T-helper 2 cell treated with Interferon-gamma antibody and Interleukin-4, amounts not matched to agents 100 ng/mL and 5 ng/mL, for 36 hours (primary cell): ENCODE measurements at places on chromosomes 12 and 14. TPM values are rescaled to one million over a fixed set of nuclear protein-coding genes. Genes with fewer than 3 reads are reported as not detected.

Gene OVCH1
- total RNA-seq = not detected in 2 replicates

Gene KLRC4
- total RNA-seq = not detected in 2 replicates

Gene SPIC
- total RNA-seq = not detected in 2 replicates

Gene SYNDIG1L
- not detected in 2 replicates for total RNA-seq

Gene MRPL42
- 67.2 and 68.9 TPM in 2 replicates for total RNA-seq

Gene SLC7A7
- not detected in 2 replicates for total RNA-seq

Gene SLC22A17
- total RNA-seq = 1.4 and 2.0 TPM in 2 replicates

Gene PLCZ1
- total RNA-seq = not detected in 2 replicates

Gene TAC3
- not detected in 2 replicates for total RNA-seq

Gene TMPRSS12
- total RNA-seq = not detected in 2 replicates

Gene CAPRIN2
- total RNA-seq = 14.2 and 14.8 TPM in 2 replicates

Gene OR4Q3
- total RNA-seq = not detected in 2 replicates

Gene ESPL1
- total RNA-seq = 75.1 and 79.7 TPM in 2 replicates

Gene CCDC85C
- total RNA-seq = 6.3 and 9.5 TPM in 2 replicates

Gene DAAM1
- total RNA-seq = 10.8 and 14.6 TPM in 2 replicates

Gene C12orf42
- 0.32 and 0.80 TPM in 2 replicates for total RNA-seq

Gene KRT75
- not detected in 2 replicates for total RNA-seq

Gene ERBB3
- total RNA-seq = 0.84 and 1.3 TPM in 2 replicates

Gene TMEM229B
- 18.4 and 19.4 TPM in 2 replicates for total RNA-seq

Gene TROAP
- total RNA-seq = 77.6 and 79.0 TPM in 2 replicates

Gene FITM1
- total RNA-seq = 0.57 and 1.1 TPM in 2 replicates

Gene MDP1
- 11.1 and 13.8 TPM in 2 replicates for total RNA-seq

Gene NKX2-8
- not detected in 2 replicates for total RNA-seq

Gene SSPN
- total RNA-seq = not detected in 2 replicates

Gene OTUB2
- total RNA-seq = 3.0 and 3.2 TPM in 2 replicates

Gene DNAJC22
- total RNA-seq = 0.11 TPM in 1 of 2 replicates, not detected in the other

Gene B4GALNT3
- 14.3 and 15.6 TPM in 2 replicates for total RNA-seq

Gene MAPKAPK5
- total RNA-seq = 47.9 and 48.0 TPM in 2 replicates

Gene MYL2
- total RNA-seq = not detected in 2 replicates

Gene CFAP251
- total RNA-seq = 0.48 and 0.66 TPM in 2 replicates

Gene B3GNT4
- total RNA-seq = 0.36 and 0.45 TPM in 2 replicates

Gene CLEC14A
- total RNA-seq = not detected in 2 replicates

Gene FAM181A
- total RNA-seq = not detected in 2 replicates

Gene CLEC6A
- total RNA-seq = 0.09 TPM in 1 of 2 replicates, not detected in the other

Gene DACT1
- total RNA-seq = 4.3 and 4.8 TPM in 2 replicates

Gene PITPNM2
- total RNA-seq = 12.9 and 14.6 TPM in 2 replicates

Gene SLC2A13
- total RNA-seq = 2.4 and 3.2 TPM in 2 replicates

Gene FOXA1
- not detected in 2 replicates for total RNA-seq

Gene ANKRD33
- total RNA-seq = not detected in 2 replicates

Gene CYP46A1
- total RNA-seq = 0.07 and 0.09 TPM in 2 replicates

Gene AVPR1A
- not detected in 2 replicates for total RNA-seq

Gene PAPLN
- 0.25 and 0.68 TPM in 2 replicates for total RNA-seq

Gene MED13L
- total RNA-seq = 72.2 and 79.3 TPM in 2 replicates

Gene GALC
- total RNA-seq = 16.3 and 17.0 TPM in 2 replicates

Gene DDX24
- 187 and 192 TPM in 2 replicates for total RNA-seq

Gene ACOT6
- total RNA-seq = not detected in 2 replicates

Gene FGFR1OP2
- 71.8 and 75.3 TPM in 2 replicates for total RNA-seq

Gene NUP37
- 62.6 and 65.0 TPM in 2 replicates for total RNA-seq

Gene SOX5
- total RNA-seq = not detected in 2 replicates

Gene ARMH4
- total RNA-seq = not detected in 2 replicates
